Hepatocyte (in vitro differentiated cells): ENCODE measurements at places on chromosomes 5 and 9. TPM values are rescaled to one million over a fixed set of nuclear protein-coding genes. Genes with fewer than 3 reads are reported as not detected.

DNA sequence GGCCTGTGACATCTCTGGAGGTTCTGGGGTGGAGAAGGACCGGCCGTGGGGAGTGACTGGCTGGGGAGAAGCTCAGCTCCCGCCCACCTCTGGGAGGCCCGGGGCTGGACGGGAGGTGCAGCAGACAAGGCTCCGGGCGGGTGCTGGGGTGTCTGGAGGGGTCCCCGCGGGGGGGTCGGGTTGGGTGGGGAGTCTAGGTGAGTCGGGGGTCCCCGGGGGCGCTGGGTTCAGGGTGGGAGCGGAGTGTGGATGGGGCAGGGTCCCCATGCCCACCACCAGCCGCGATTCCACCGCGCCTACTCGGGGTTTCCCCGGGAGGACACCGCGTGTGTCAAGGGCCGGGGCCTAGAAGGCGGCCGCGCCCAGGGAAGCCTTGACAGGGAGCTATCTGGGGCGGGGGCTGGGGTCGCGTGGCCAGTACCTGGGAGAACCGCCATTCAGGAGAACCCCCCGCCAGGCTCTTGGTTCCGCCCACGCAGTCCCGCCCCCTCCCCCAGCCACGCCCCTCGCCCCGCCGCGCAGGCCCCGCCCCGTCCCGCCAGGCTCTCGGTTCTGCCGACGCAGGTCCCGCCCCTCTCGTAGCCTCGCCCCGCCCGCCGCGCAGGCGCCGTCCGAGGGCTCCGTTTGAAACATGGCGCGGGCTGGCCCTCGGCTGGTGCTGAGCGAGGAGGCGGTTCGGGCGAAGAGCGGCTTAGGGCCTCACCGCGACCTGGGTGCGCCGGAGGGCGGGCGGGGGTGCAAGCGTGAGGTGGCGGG lies at the start of gene CEP72:
CEP72 (plus strand) TSS at position 610 of the 756 bp plus-strand sequence; CDS start at position 632, 22 bp downstream.
- H3K27me3 ChIP-seq, result no peaks in the 10 kb centered on the region
- H3K4me3 ChIP-seq, result peak within 1 kb of the TSS; percentile 74
- peak within 1 kb of the TSS; percentile 44 for H3K27ac ChIP-seq

The IL3 gene
- polyA plus RNA-seq, result not detected in 2 replicates

- DNase-seq, result no peak
- no peaks in the 10 kb centered on the region for H3K36me3 ChIP-seq
- peaks cover 22% of the 10 kb centered on the region for H3K4me1 ChIP-seq
Measured at GRCh38 chr9:107584186-107584585, 94.6 kb upstream of the KLF4 start.

The SPINK1 gene
- polyA plus RNA-seq, result 2,511 and 2,947 TPM in 2 replicates

- no peak for DNase-seq
- no peak overlapping the region for H3K4me3 ChIP-seq
- no peak overlapping the region for H3K27ac ChIP-seq
- H3K27me3 ChIP-seq, result no peaks in the 10 kb centered on the region
- H3K4me1 ChIP-seq, result no peaks in the 10 kb centered on the region
- no peaks in the 10 kb centered on the region for H3K36me3 ChIP-seq
Measured at GRCh38 chr5:39352951-39353350, 11.3 kb downstream of the C9 start.

GRCh38 chr5:142087920-142088679 lies 20.5 kb upstream of the NDFIP1 start:
- peaks cover 14% of the 10 kb centered on the region for H3K4me1 ChIP-seq
- no peaks in the 10 kb centered on the region for H3K36me3 ChIP-seq
- no peaks in the 10 kb centered on the region for H3K27me3 ChIP-seq
- DNase-seq, result no peak

DNA sequence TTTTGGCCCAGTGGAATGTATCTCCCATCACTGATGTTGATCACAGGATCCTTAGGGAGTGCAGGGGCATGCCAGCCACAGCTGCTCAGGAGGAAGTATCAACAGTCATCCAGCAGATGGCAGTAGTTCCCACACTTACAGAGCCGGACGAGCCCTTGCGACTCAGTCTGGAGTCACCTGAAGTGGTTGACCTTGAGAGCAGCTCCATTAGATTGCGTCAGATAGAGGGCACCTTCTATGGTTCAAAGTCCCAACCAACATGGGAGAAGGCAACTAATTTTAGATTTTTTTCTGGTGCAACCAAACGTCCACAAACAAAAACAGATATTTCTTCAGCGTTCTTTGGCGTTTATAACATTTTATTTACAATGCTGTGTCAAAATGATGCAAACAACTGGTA lies 124.5 kb downstream of the EGFLAM start:
- H3K27me3 ChIP-seq, result no peaks in the 10 kb centered on the region
- peaks cover 12% of the 10 kb centered on the region for H3K4me1 ChIP-seq
- H3K4me3 ChIP-seq, result no peak overlapping the region

The SOX30 gene
- 0.44 TPM in 1 of 2 replicates, not detected in the other for polyA plus RNA-seq

DNA sequence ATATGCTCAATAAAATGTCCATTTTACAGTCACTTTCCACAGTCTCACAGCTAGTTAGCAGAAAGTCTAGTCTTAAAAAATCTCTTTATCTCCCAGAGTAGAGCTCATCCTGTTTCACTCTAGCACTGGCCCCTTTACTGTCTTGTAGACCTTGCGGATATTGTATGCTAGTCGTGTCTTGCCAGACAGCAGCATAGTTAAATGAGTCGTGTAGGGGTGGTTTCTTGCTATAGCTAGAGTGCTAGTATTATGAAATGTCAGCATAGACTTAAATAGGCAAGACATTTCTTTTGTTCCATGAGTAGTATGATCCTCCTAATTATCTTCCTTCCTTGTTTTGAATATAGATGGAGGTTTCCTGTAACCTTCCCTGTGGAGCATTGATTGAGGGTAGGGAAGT lies 77.4 kb downstream of the C7 start:
- H3K4me3 ChIP-seq, result no peak overlapping the region
- no peaks in the 10 kb centered on the region for H3K36me3 ChIP-seq
- DNase-seq, result no peak

The FRMD3 gene
- 3.7 and 3.9 TPM in 2 replicates for polyA plus RNA-seq

DNA sequence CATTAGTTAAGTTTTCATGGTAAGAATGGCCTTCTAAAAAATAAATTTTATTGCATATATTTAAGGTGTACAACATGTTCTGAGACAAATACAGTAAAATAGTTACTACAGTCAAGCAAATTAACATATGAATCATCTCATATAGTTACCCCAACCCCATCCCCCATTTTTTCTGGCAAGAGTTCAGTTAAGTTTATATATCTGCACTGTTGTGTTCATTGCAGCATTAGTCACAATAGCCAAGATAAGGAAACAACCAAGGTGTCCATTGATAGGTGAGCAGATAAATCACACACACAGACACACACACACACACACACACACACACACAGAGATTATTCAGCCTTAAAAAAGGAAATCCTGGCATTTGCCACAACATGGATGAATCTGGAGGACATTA lies 37.2 kb upstream of the OTULIN start:
- H3K27me3 ChIP-seq, result no peaks in the 10 kb centered on the region
- DNase-seq, result no peak
- no peaks in the 10 kb centered on the region for H3K36me3 ChIP-seq
- no peak overlapping the region for H3K4me3 ChIP-seq

DNA sequence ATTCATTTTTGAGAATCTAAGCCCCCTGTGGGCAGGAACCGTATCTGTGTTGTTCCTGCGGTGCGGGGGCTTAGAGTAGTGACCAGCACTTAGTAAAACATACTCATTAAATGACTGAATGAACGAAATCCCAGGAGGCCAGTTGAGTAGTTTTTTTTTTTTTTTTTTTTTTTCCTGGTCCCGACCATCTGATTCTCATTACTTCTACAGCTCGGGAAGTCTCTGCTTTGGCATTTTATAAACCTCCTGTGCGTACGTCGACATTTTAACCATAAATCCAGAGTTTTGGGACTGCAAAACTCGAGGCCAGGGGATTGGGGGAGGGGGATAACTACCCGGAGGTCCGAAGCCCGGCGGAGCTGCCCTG lies 31.5 kb upstream of the SPRY4 start:
- no peaks in the 10 kb centered on the region for H3K27me3 ChIP-seq
- H3K27ac ChIP-seq, result peak overlapping the region; percentile 98
- peak overlapping the region; percentile 42 for H3K4me3 ChIP-seq

- no peaks in the 10 kb centered on the region for H3K4me1 ChIP-seq
Measured at GRCh38 chr5:128097224-128097623, 13.7 kb downstream of the SLC12A2 start.

The ZNF367 gene
- polyA plus RNA-seq, result 0.98 and 2.2 TPM in 2 replicates

- H3K4me3 ChIP-seq, result no peak overlapping the region
- no peak overlapping the region for H3K27ac ChIP-seq
- no peaks in the 10 kb centered on the region for H3K4me1 ChIP-seq
- H3K36me3 ChIP-seq, result no peaks in the 10 kb centered on the region
- no peak for DNase-seq
Measured at GRCh38 chr5:136992796-136993489, 506.2 kb downstream of the SPOCK1 start.

The CAPSL gene
- 0.66 and 0.91 TPM in 2 replicates for polyA plus RNA-seq

- H3K27ac ChIP-seq, result no peak overlapping the region
- no peaks in the 10 kb centered on the region for H3K4me1 ChIP-seq
- no peak overlapping the region for H3K4me3 ChIP-seq
- H3K27me3 ChIP-seq, result no peaks in the 10 kb centered on the region
- no peaks in the 10 kb centered on the region for H3K36me3 ChIP-seq
- no peak for DNase-seq
Measured at GRCh38 chr5:165139721-165140120, 1634.3 kb downstream of the MAT2B start.

DNA sequence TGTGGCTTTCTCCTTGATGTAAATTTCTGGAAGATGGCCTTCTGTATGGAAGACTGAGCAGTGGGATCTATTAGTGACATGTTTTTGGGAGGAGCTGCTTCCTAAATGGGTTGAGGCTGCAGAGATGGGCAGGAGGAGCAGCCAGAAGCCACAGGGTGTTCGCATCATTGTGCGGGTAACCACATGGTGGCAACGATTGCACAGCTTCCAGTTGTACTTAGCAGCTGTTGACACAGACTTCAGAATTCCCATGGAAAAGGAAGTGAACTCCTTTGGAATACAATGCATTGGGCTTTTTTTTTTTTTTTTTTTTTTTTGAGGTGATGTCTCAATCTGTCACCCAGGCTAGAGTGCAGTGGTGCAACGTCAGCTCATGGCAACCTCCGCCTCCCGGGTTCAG lies 297.3 kb downstream of the NR3C1 start:
- peak; percentile 32 for DNase-seq
- no peaks in the 10 kb centered on the region for H3K27me3 ChIP-seq
- no peak overlapping the region for H3K27ac ChIP-seq
- H3K4me1 ChIP-seq, result no peaks in the 10 kb centered on the region
- no peaks in the 10 kb centered on the region for H3K36me3 ChIP-seq
- H3K4me3 ChIP-seq, result no peak overlapping the region

- DNase-seq, result peak; percentile 23
- no peaks in the 10 kb centered on the region for H3K27me3 ChIP-seq
- H3K36me3 ChIP-seq, result no peaks in the 10 kb centered on the region
- no peak overlapping the region for H3K27ac ChIP-seq
- H3K4me3 ChIP-seq, result no peak overlapping the region
- no peaks in the 10 kb centered on the region for H3K4me1 ChIP-seq
Measured at GRCh38 chr5:50325237-50325832, 115.8 kb downstream of the EMB start.

The LRRC19 gene
- polyA plus RNA-seq, result 8.6 and 9.6 TPM in 2 replicates

- no peaks in the 10 kb centered on the region for H3K4me1 ChIP-seq
- H3K27ac ChIP-seq, result no peak overlapping the region
- no peaks in the 10 kb centered on the region for H3K27me3 ChIP-seq
- no peak for DNase-seq
- no peak overlapping the region for H3K4me3 ChIP-seq
Measured at GRCh38 chr5:35863159-35863558, 6.5 kb downstream of the IL7R start.

The OMD gene
- polyA plus RNA-seq, result 0.18 and 0.47 TPM in 2 replicates

DNA sequence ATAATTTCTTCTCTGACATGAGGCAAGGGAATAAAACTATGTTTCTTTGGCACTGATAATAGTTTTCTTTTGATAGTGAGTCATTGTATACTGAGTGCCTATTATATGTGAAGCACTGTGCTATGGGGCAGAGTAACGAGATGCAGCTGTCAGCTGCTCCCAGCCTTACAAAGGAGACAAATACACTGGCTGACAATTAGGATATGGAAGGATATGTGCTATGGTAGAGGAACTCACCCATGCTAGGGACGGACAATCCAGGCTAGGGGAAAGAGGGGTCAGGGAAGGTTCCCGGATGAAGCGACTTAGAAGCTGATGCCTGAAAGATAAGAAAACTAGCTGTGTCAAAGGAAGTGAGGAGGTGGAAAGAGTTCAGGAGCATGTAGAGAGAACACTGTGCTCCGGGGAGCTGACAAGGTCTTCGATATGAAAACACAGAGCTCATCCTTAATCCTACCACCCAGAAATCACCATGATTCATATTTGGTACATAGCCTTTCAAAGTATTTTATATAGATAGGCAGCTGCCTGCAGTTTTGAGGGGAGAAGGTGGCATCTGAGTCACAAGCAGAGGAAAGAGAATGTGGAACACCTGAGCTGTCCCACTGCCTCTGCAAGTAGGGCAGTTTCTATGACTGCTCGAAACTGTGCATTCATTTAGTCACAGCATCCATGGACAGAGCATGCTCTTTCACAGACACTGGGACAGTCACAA lies 12.1 kb downstream of the BSPRY start:
- H3K27me3 ChIP-seq, result no peaks in the 10 kb centered on the region
- no peaks in the 10 kb centered on the region for H3K36me3 ChIP-seq

The ESM1 gene
- polyA plus RNA-seq, result 0.16 and 1.5 TPM in 2 replicates

- H3K27ac ChIP-seq, result peak overlapping the region; percentile 91
- H3K4me3 ChIP-seq, result peak overlapping the region; percentile 87
- H3K27me3 ChIP-seq, result no peaks in the 10 kb centered on the region
- H3K4me1 ChIP-seq, result peaks cover 32% of the 10 kb centered on the region
Measured at GRCh38 chr9:94168203-94169000, 84.1 kb downstream of the PTPDC1 start.

DNA sequence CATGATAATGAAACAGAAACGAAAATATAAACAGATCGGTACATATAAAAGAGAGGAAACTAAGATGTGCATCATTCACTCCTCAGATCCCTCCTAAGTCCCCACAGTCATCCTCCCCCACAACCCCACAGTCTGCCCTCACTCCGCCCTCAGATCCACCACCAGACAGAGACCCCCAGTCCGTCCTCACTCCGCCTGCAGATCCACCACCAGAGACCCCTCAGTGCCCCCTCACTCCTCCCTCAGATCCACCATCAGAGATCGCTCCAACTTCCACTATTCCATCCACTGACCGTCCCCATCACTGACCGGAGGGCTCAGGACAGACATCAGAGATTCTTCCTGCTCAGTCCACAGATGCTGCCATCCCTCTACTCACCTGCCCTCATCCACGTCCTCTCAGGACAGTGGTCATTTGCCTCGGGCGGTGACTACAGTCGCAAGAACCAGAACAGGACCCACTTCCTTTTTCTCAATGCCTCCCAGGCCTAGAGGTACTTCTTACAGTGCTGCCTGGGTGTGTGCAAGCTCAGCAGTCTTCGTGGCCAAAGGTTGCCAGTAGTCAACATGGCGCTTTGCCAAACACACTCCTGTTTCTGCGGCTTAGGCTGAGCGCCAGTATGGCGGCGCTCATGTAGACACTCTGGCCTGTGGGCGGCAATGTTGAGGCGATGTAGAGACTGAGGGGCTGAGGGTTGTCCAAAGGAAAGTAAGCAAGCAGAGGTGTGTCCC lies 8.3 kb upstream of the SPATA31C1 start:
- no peak overlapping the region for H3K27ac ChIP-seq
- H3K36me3 ChIP-seq, result no peaks in the 10 kb centered on the region
- H3K27me3 ChIP-seq, result no peaks in the 10 kb centered on the region
- H3K4me1 ChIP-seq, result no peaks in the 10 kb centered on the region
- no peak overlapping the region for H3K4me3 ChIP-seq
- peak; percentile 17 for DNase-seq
